ENCODE measurements at places on chromosomes 13 and 19.

DNA sequence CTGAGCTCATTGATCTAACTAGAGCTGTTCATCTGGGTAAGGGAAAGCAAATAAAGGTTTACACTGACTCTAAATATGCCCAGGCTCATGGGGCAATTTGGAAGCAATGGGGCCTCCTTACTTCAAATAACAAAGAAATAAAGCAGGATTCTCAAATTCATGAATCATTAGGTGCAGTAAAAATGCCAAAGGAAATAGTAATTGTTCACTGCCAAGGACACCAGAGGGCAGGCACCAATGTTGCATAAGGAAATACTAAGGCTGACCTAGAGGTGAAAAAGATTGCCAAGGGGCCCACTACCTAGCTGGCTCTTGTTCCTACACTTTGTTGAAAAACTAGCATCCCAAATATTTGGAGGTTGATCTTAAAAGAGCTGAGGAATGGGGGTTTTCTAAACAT lies 1686.7 kb upstream of the MIR17HG start:
- DNase-seq = no peak

DNA sequence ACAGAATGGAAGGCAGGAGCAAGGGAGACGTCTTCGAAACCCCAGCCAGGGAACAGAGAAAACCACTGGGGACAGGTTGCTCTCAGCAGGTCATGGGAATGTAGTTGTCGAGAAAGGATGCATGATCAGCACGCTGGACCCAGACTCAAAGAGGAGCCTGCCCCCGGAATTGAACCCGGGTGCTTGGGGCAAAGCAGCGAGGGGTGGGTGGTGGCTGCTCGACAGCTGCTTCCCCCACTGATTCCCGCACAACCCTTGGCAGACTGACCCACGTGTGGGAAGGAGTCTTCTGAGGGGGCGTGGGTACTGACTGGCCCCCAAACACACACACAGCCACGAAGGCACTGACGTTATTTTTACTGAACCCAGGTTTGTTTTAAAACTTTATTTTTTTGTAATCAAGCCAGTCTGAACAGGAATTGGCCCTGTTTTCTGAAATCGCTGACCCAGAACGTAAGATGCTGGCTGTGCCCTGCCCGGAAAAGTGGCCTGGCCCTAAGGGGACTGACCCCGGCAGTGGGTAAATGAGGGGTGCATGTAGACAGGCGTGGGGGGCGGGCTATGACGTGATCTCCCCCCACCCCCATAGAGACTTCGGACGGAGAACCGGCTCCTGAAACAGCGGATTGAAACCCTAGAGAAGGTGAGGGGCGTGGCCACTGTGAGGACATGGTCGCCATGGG lies 18.6 kb downstream of the PRR36 start:
- DNase-seq = no peak

- no peak for DNase-seq
Observed at GRCh38 chr13:107271227-107271626, 703.3 kb upstream of the ARGLU1 start.

DNA sequence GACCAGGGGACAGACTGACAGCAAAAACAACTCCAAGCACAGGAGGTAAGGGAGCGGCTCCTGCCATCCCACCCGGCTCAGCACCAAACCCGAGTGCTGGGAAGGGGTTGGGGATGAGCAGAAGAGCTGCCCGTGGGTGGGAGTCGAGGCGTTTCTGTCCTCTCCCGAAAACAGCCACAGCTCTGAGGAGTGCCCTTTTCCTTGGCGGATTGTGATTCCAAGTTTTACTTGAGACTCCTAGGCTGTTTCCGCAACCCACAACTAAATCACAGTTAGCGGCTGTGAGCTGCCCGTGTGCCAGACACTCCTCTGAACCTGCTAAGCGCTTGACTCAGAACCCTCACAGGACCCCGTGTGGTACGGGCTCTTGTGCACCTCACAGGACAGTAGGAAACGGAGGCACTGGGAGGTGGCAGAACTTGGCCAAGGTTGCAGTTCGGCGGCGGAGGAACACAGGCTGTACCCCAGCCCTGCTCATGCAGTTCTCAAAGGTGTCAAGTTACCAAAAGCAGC lies 21.4 kb downstream of the CFAP97D2 start:
- no peak for DNase-seq

DNA sequence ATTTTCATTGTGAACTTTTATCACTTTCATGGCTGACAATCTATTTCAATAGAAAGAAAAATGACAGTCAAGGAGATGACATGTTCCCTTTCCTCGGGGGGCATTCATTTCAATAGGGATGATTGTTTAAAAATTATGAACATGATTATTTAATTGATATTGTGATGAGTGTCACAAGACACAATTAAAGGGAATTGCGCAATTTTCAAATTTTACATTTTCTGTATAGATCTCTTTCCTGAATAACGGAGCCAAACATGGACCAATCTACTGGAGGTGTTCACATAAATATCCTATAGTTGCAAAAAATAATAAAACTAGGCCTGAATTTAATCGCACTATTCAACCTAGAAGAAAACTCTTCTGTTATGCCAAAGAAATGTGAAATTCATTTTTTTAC lies 1274.6 kb downstream of the SLITRK5 start:
- no peak for DNase-seq

- DNase-seq = no peak
Observed at GRCh38 chr19:16519230-16519687, 23.0 kb downstream of the CHERP start.

GRCh38 chr19:51712461-51713081 lies 11.2 kb downstream of the HAS1 start:
- peak; percentile 7 for DNase-seq
